Caco-2 (cell line): ENCODE measurements at places on chromosomes 2 and 18. TPM values are rescaled to one million over a fixed set of nuclear protein-coding genes. Genes with fewer than 3 reads are reported as not detected.

Gene SPR
- 49.6 and 51.5 TPM in 2 replicates for total RNA-seq

Gene NR4A2
- total RNA-seq: 0.91 and 0.97 TPM in 2 replicates

Gene KYNU
- total RNA-seq: 4.3 and 5.2 TPM in 2 replicates

Gene IL18R1
- not detected in 2 replicates for total RNA-seq

Gene CIB4
- not detected in 2 replicates for total RNA-seq

DNA sequence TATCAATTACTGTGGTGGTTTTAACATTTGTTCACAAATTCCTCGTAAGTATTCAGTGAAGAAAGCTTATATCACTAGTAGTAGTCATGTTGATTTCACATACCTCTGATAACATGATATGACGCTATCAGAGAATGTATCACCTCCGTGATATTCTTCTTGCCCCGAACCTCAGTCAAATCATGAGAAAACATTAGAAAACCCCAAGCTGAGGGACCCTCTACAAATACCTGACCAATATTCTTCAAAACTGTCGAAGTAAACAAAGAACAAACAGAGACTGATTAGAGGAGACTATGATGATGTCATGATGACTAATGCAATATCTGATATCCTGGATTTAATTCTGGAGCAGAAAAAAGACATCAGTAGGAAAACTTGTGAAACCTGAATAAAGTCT, 85.6 kb upstream of the SPOPL start:
- DNase-seq: no peak

GRCh38 chr18:70322928-70323327, 34.1 kb downstream of the SOCS6 start:
- DNase-seq: no peak

- no peak for DNase-seq
These were observed 50.0 kb downstream of the SLC8A1 start for GRCh38 chr2:40401896-40402295.

- DNase-seq: no peak
These were observed 202.4 kb downstream of the FHOD3 start for GRCh38 chr18:36499938-36500337.

- no peak for DNase-seq
These were observed 681.0 kb downstream of the KCNJ3 start for GRCh38 chr2:155379494-155379893.

DNA sequence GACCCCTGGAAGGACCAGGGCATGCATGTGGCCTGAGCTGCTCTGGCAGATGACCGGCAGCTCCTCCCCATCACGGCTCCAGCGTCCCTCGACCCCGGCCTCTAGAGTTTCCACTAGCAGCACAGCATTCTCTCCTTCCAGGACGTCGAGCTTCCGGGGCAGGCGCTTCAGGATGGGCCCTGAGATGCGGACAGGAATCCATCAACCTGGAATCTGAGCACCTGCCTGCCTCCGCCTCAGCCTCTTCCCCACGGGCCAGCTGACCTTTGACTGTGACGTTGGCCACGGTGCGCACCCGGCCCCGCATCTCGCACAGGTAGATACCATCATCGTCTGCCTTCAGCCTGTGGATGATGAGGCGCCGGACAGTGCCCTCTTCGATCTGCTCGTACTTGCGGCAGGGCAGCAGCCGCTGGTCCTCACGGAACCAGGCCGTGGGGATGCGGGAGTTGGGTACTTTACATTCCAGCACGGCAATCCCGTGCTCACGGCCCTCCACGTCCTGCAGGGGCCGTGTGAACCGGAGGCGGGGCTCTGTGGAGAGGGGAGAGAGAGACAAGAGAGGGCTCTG, 3.5 kb downstream of the OBSL1 start:
- no peak for DNase-seq

DNA sequence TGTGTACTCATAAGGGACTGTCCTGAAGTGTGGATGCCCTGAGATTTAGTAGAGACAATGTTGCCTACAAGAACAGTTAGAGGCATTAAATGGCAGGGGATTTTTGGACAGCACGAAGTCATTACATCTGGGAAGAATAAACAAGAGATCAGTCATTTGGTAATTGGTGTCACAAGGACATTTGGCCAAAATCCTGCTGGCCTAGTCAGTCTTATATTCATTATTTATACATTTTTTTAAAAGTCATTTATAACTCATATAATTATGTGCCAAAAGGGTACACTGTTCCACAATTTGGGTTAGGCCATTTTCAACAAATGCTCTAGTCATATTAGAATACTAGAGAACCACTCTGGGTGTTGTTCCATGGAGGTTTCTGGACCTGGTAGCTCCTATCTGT, 104.7 kb downstream of the LRATD1 start:
- no peak for DNase-seq

DNA sequence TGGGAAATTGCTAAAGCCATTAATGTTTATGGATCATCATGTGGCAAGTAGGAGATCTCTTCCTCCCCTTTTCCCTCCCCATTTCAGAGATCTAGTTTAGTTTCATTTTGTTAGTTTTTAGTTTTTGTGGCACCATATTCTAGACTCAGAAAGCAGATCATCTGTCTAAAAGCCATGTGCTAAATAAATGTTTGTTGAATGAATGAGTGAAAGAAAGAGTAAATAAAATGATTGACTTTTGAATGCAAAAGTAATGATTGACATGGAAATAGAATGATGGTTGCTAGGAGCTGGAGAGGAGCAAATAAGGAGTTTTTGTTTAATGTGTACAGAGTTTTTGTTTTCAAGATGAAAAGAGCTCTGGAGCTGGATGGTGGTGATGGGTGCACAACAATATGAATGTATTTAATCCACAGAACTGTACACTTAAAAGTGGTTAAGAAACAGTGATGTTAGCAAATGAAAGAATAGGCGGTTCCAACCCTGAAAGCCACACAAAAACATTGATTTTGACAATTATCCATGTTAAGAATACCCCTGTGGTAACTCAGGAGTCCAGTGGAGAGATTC, 23.6 kb downstream of the TMEM178A start:
- no peak for DNase-seq

- no peak for DNase-seq
These were observed 221.9 kb upstream of the SETBP1 start for GRCh38 chr18:44458777-44459176.

GRCh38 chr2:64502860-64503259, 21.3 kb upstream of the AFTPH start:
- no peak for DNase-seq

- no peak for DNase-seq
These were observed 157.1 kb upstream of the DLX2 start for GRCh38 chr2:172259827-172260226.

- DNase-seq: no peak
These were observed 58.1 kb downstream of the ROCK2 start for GRCh38 chr2:11286323-11286722.

DNA sequence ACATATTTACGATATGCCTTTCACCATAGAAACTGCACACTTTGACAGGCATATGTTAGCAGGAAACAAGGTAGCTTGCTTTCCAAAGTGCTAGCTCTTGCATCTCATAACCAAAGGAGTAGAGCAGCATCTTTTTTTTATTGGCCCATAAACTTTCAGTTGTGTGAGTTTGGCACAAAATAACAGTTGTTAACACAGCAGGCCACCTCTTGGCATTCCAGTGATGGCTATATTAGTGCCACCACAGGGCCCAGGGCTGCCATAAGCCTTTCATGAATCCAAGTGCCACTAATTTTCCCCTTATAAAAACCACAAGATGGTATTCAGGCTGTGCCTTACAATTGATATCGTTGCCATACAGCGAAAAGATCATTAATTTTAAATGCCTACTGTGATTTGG, 40.3 kb upstream of the KLF7 start:
- DNase-seq: no peak

- DNase-seq: no peak
These were observed 142.6 kb upstream of the GPC1 start for GRCh38 chr2:240292619-240293525.

- no peak for DNase-seq
These were observed 225.4 kb upstream of the SMAD2 start for GRCh38 chr18:48155856-48156255.

DNA sequence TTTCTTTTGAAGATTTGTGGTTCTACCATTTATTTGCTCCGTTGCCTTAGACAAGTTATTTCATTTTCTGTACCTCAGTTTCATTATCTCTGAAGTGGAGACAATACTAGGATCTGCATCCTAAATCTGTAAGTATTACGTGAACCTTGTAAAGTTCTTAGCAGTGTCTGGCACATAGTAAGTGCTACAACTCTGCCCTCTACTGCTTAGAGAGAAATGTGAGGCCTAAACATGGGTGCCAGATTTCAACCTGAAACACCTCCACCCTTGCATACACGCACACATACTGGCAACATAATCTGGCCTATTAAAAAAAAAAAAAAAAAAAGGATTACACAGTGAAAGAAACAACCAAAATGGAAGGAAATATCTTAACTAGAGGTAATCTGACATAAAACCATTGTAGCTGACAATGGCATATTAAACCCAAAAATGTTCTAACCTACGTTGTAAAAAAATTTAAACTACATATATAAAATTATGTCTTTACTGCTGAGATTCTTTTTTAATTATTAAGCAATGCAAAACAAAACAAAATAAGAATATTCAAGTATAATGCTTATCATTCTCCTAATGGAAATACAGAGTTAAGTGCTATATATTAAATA, 132.6 kb downstream of the MAP2 start:
- peak; percentile 12 for DNase-seq

DNA sequence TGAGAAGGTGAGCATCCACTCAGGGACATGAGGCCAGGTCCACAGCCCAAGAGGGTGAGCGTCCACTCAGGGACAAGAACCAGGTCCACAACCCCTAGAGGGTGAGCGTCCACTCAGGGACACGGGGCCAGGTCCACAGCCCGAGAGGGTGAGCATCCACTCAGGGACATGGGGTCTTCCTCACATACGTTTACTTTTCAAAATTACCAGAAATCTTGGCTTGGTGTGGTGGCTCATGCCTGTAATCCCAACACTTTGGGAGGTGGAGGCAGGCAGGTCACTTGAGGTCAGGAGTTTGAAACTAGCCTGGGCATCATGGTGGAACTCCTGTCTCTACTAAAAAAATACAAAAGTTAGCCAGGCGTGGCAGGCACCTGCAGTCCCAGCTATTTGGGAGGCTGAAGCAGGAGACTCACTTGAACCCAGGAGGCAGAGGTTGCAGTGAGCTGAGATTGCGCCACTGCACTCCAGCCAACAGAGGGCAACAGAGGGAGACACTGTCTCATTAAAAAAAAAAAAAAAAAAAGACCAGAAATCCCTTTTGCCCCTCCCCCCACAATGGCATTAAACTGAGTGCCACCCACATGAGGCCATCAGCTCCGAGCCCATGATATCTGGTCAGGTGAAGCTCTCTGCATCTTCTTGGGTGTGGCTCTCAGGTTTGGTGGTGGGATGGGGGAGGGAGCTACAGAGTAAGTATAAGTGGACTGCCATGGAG, 9.0 kb upstream of the MBP start:
- no peak for DNase-seq

- DNase-seq: no peak
These were observed 3.8 kb upstream of the GATA6 start for GRCh38 chr18:22165603-22166068.

GRCh38 chr2:71603851-71604725, 150.7 kb downstream of the DYSF start:
- DNase-seq: no peak

DNA sequence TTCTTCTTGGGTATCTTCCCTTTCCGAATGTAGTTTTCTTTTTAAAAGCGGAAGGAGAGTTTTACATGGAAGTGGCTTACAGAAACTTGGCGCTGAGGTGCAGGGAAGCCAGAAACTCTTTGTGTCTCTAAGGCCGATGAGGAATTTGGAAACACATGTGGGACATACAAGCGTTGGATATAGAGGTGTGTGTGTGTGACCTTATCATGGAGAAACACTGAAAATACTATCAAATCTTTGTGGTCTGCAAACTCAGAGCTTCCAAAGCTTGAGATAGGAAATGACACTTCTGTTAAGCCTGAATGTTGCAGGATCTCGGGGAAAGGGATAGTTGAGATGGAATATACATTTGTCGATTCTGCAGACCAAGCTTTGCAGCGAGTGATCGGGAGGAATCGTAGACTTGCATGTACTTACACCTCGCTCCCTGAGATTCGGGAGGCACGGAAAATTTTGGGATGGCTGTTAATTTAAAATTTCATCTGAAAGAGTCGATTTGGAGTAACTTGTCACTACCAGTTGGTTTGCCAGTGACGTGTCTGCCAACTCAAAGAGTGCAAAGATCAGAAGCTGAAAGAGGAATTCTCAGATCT, 1.0 kb downstream of the NAB1 start:
- no peak for DNase-seq

DNA sequence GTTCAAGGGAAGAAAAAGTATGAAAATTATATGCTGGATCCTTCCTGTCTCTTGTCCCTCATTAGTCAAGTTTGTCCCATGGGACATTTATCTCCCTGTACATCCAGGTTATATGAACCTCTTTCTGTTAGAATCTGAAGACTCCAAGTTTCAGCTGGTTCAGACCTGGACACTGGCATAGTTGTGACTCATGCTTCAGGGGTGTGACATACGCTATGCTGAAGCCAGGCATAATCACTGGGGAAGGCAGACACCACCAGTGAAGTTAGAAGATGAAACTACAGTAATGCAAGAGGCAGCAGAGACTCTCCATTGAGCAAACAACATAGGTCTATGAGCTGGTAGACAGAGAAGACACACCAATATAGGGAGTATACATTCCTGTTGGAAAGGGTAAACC, 269.7 kb upstream of the SLC8A1 start:
- no peak for DNase-seq

- DNase-seq: no peak
These were observed 100.7 kb downstream of the MGAT5 start for GRCh38 chr2:134354611-134355010.
